ENCODE measurements at places on chromosomes 7 and 10.

DNA sequence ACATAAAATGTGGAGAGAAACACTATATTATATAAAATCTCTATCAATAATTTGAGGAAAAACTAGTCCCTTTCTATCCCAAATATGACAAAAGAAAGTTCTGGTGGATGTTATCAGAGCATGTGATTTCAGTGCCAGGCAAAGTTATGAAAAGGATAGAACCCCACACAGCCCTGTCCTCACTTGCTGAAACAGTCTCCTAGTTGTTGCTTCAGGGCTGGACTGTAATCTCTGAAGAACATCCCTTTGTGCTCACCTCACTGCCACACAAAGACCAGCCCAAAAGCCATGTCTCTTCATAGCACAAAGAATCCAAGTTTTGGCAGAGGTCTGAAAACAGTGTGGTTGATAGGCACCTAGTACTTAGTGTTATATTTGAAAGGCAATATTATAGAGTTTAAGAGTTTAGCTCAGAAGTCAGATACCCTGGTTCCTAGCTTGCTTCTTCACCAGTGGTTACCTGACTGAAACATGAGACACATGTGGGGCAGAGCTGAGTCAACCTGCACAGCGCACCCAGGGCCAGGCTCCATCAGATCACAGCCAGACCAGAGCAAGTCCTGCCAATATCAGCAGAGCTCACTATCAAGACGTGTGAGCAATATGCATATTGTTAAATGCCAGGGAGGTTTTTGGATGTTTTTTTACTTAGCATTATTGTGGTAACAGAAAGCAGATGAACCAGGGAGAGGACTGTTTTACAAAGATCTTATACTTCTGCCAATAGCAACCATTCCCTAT is 25.0 kb downstream of the CYP3A7 start:
- no peak for DNase-seq

DNA sequence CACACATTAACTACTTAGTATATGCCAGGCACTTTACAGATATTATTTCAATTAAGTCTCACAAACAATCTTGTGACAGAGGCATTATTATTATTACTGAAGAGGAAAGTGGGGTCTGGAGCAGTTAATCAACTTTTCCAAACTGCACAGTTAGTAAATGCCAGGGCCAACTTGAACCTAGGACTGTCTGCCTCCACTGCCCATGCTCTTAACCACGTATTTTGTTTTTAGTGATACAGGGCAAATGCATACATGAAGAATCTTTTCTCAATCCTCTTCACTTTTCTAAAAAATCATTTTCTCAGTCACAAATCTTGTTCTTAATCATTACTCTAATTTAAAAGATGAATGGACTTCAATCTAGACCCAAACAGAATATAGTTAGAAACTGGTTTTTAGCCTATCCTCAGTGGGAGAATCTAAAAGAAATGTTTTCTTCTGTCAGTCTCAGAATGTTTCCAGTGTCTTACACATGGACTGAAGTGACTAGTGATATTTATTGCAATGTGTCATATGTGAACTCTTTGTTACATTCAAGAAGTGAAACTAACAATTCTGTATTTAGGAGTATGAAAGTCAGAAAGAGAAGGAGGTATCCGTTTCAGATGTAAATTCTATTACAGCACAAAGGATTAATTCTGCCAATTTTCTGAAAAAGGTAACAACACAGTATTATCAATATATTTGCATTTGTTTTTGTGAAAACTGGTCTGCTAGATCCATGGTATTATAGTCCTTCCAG is 55.5 kb upstream of the CCNJ start:
- no peak for DNase-seq

DNA sequence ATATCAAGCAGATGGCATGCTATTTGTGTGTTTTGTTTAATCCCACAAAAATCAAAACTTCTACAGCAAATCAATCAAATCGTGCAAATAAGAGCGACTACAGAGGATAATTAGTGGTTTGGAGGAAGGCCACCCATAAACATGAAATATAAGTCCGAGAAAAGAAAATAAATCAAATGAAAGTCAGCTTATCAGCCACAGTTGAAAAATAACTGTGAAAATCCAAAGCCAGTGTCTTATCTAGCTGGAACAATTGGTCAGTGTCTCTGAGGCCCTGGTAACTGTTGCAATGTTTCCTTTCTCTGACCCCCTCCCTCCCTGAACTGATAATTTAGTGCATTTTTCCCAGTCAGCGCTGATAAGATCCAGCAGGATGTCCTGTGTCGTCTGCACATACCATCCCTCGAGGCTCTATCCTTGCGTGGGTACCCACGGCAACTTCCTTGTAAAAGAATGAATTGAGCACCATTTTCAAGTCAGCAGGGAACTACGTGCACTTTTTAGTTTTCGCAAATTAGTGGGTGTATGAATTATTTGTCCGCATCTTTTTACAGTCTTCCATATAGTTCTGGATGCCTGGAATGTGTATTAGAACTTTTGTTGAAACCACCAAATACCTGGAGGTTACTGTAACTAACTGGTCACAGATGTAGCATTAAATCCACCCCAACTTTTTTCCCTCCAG is 10.8 kb upstream of the JCAD start:
- no peak for DNase-seq

- DNase-seq = no peak
Measured at GRCh38 chr10:73810358-73810734, 1.1 kb downstream of the NDST2 start.

DNA sequence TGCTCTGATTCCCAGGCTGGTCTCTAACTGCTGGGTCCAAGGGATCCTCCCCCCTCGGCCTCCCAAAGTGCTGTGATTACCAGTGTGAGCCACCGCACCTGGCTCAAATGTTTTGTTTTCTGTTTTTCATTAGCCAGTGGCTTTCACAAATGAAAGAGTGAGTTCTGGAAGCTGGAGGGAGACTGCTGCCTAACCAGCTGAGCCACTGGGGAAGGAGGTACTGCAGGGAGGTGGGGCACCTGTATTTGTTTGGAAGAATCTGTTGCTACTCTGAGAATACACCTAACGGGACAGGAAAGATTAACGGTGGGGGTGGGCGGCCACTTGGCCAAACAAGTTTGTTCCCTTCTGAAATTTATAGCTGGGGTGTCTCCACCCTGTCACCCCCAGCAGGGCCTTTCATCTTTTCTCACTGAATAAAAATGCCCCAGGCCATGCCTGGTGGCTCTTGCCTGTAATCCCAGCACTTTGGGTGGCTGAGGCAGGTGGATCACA is 4.7 kb downstream of the STOX1 start:
- no peak for DNase-seq

DNA sequence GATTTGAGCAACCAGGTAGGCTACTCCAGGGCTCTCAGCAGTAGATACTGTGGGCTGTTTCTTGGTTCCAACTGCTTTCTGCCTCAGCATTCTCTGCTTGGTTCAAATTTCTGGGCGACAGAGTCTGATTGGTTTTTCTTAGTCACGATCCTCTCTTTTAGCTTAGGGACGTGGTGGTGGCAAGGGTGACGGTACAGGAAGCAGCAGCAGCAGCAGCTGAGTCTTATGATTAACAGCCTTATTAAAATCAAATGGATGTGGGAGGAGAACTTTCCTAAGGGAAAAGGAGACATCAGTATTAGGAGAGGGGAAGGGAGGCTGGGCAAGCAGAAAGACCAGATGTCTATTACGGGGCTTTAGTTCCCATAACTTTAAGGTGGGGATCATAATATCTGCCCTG is 156.5 kb upstream of the PLPP4 start:
- DNase-seq = no peak
